ENCODE measurements at places on chromosomes 4 and X.

DNA sequence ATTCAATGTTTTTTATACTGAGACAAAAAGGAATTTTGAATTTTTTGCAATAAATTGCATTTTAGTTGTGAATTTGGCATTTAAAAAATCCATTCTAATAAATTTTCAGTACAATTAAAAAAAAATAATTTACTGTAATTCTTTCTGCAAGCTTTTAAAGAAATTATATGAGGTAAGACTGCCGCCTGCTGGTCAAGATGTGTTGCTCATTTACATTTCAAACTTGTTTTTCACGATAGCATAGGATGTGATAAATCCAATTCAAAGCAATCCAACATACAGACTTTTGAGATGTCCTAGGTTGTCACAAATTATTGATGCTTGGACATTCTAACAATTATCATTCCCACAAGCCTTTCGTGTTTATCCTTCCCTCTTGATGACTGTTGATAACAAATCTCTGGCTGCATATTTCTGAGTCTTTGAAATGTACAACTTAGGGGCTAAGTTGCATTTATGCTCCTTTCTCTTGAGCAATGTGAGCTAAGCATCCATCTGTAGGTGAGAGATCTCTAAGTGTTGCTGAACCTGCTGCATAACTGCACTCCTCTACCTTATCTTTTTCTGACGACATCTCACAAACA is 21.7 kb upstream of the MFAP3L start:
- peak; percentile 2 for DNase-seq

DNA sequence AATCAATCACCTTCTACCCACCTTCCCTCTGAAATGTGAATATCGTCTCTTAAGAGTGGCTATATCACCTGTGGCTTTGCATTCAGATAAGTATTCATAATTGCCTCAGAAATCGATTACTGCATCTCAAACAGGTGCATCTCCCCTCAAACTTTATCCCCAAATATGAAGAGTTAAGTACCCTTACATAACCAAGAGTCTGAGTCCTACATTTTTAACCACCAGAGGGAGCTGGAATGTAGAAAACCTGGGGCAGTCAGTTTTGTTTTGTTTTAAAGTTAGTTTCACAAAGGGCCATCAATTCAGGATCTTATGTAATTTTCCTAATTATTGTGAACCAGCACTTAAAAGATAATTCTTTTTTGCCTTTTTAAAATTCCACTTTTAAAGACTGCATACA is 5.7 kb downstream of the TCEANC start:
- no peak for DNase-seq

GRCh38 chr4:142778900-142779299 is 67.2 kb downstream of the INPP4B start:
- no peak for DNase-seq

GRCh38 chr4:26731351-26732035 is 129.1 kb upstream of the STIM2 start:
- no peak for DNase-seq

DNA sequence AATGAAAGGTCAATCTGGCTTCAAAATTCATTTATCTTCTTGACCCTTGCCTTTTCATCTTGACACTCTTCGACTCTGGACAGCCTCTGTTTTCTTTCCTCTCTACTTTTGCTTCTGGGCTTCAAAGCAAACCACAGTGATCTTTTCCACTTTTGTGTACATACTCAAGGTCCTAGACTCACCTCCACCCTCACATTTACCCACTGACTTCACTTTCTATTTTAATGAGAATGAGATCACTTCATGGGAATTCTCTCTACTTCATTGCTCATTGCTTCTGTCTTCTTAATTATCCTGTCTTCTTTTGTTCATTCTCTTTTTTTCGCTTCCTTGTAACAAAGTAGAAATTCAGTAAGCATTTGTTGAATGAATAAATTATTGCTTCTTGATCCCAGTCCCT is 330.1 kb upstream of the HAND2 start:
- DNase-seq = no peak

- no peak for DNase-seq
Observed at GRCh38 chr4:120929847-120930246, 7.3 kb upstream of the PRDM5 start.

- no peak for DNase-seq
Observed at GRCh38 chr4:123300222-123301039, 96.2 kb upstream of the SPRY1 start.

DNA sequence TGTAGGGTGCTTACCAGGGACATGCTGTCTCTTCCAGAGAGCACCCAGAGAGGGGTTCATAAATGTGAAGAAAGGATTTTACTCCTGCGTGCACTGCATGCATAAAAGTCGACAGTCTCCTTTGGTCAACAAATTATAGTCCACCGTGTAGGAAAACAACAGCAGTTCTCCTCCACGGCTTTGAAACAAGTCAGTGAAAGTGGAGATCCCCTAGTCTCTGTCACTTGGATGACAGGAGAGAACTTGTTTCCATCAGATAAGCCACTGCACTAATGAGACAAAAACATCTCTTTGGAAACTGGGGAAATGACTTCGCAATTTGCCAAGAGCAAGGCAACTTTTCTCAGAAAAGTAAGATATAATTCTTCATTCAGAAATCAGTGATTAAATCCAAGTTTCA is 9.7 kb downstream of the UNC5C start:
- DNase-seq = no peak

DNA sequence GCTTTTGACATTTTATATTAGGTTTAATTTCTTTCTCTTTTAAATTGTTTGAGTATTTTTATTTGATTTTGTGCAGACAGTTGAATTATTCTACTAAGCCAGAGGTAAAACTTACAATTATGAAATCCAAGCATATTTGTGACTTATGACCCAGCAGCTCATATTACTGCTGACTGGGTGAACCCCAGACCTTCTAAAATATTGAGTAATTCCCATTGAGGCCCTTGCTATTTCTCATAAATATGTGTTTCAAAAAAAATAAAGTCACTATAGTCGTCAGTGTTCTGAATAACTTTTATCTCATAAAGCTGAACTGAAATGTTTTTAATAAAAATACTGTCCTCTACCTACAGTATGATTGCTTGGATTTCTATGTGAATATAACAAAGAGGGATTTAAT is 303.1 kb downstream of the IQCM start:
- no peak for DNase-seq

DNA sequence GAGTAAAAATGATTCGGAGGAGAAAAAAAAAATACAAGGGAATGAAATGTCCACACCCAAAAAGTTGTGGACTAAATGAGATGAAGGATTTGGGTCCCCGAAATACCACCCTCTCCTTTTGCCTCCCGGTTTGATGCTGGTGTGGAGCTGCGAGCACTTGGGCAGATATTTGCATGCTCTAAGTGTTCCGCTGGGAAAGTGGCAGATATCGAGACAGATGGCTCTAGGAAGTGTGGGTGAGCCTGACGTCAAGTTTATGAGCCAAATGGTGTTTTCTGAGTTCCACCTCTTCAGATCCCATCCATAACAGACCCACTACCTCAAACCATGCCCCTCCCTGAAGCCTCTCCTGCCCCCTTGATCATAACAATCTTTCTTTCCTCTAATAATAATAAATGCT is 228.6 kb downstream of the QDPR start:
- DNase-seq = no peak

All from DMS79 (cell line).